Kidney glomerular epithelial cell (primary cell): ENCODE measurements at places on chromosomes 1 and 21.
A peak's percentile ranks its signal among the peaks of the same experiment; 100 is the strongest.

GRCh38 chr1:171610385-171610784, 11.7 kb upstream of the MYOCOS start:
- peak; percentile 60 for DNase-seq

DNA sequence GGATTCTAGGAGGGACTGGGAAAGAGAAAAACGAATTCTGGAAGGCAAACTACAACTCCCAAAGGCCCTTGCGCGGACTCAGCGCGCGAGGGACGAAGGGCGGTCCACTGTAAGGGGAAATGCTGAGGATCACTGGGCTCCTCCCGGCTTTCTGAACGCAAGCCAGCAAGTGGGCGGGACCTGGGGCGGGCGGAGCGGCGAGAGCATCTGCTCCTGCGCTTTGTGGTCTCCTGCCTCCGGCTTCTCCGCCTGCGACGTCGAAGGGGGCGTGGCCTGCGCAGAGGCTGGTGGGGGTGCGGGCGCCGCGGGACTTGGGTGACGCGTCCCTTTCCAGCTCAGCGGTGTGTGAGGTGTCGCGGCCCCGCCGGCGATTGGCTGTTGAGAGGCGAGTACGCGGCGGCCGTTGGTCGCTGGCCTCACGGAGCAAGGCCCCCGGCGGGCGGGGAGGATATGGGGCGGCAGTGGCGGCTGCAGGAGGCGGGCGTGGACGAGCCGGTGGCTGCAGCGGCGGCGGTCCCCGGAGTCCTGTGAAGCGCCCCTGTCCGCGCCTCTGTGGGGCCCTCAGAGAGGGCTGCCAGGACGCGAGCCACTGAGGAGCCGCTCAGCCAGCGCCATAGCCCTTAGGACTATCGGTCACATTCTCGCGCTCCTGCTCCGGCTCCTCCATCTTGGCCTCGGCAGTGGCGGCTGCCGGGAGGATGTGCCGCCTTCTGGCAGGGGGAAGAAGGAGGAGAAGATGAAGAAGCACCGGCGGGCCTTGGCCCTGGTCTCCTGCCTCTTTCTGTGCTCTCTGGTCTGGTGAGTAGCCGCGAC, at the start of gene SUCO:
SUCO (plus strand) TSS at position 451 of the 813 bp plus-strand sequence; CDS start at position 737, 286 bp downstream.
- DNase-seq: peak; percentile 99

- no peak for DNase-seq
These were observed 25.1 kb downstream of the NENF start for GRCh38 chr1:212457740-212458338.

DNA sequence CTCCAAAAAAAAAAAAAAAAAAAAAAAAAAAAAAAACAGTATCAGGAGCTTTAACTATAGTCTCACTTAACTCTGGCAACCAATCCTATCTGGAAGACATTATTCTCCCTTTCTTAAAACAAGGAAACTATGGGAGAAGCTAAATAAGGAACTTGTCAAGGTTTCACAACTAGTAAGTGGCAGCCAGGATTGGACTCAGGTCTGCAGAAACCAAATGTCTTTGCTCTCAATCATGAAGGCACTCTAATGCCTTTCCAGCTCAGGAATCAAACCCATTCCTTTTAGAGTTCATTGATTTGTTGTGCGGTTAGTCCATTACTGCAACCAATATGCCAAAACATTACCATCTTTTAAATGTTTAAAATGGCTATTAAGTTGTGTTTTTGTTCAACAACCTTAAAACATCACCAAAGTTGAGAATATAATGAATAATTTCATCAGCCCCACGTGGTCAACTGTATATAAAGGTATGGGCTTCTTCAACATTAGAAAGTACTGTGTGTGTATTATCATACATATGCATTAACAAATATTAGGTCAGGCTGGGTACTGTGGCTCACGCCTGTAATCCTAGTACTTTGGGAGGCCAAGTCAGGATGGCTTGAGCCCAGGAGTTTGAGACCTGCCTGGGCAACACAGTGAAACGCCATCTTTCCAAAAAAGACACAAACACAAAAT, 1.5 kb downstream of the EPRS1 start:
- DNase-seq: no peak

- no peak for DNase-seq
These were observed 32.2 kb downstream of the SIPA1L2 start for GRCh38 chr1:232597721-232598120.

DNA sequence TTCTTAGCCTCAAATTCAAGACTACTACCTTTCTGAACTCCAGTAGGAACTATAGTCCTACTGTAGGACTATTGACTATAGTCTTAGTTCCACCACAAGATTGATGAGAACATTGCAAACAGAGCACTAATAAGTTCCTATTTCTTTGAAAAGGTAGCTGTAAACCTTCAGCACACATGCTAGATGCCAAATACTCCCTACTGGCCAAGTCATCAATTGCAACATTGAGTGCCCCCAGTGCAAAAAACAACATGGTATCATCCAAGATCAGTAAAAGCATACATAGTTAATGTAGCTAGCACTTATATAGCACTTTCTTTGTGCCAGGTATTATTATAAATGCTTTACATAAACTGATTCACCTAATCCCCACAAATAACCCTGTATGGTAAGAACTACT, 99.8 kb downstream of the MRPL39 start:
- no peak for DNase-seq

GRCh38 chr1:11623702-11624101, 30.5 kb downstream of the FBXO2 start:
- DNase-seq: no peak

- no peak for DNase-seq
These were observed 13.2 kb downstream of the MX2 start for GRCh38 chr21:41374867-41375533.

GRCh38 chr1:53104289-53104913, 38.0 kb downstream of the SLC1A7 start:
- no peak for DNase-seq

- no peak for DNase-seq
These were observed 53.5 kb upstream of the PRELP start for GRCh38 chr1:203422116-203422515.

DNA sequence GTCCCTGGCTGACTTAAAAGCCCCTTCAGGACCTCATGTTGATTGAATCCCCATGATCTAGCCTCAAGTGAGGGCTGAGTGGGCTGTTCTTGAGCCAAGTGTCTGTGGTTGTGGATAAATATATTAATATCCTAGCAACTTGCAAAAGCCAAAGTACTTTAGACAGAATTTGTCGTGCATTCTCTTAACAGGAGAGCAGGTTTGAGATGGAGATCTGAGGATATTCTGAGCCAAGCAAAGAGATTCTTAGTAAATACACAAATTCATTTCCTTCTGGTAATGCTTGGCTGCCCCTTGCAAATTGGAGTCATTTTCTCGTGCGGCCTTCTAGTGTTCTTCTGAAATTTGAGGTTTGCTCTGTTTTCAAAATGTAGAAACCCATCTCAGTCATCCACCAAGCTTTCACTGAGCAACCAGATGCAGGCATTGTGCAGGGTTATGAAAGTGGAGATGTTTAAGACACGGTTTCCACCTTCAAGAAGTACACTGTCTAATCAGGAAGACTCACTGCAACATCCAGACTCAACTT, 242.1 kb upstream of the JUN start:
- peak; percentile 31 for DNase-seq

DNA sequence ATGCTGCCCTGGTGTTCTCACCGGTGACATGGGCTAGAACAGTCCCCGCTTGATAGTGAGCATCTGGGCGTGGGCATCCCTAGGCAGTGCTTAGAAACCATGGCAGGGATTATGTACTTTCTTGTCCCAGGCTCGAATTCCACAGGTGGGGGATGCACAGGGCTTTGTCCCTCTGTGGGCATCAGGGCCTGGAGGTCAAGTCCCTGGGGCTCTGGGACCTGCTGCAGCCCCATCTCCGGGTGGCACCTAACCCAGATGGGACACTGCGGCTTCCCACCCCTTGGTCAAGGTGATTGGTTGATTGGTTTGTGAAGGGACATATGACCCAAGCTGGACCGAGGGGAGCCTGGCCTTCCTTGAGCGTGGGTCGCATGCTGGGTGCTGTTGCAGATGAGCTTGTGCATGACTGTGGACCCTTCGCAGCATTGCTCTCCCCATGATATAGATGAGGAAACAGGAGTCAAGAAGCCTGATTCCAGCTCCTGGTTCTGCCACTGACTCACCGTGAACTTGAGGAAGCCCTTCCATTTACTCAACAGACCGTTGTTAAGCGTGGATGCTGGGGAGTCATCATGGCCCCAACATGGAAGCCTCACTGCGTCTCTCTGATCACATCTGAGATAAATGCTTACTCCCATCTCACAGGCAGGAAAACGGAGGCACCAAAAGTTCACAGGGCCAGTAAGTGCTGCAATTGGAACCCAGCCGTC, 64.0 kb upstream of the RUNX3 start:
- no peak for DNase-seq

GRCh38 chr1:113396585-113396984, 6.3 kb downstream of the MAGI3 start:
- peak; percentile 79 for DNase-seq

DNA sequence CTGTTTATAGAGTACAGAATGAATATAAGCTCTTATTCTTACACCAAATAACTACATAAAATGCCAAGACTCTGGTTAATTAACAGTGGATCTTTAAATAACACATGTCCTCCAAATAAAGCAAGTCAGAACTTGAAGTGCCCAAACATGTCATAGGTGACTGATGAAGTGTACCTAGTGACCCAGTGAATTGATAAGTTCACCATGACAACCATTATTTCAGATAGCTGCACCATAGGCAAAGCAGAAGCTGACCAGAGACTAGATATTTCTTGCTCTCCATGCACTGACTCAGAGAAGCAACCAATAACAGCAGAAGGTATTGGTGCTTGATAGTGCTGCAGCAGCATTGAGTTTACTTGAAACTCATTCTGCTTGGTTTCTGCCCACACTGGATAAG, 192.1 kb downstream of the DUSP10 start:
- DNase-seq: no peak

DNA sequence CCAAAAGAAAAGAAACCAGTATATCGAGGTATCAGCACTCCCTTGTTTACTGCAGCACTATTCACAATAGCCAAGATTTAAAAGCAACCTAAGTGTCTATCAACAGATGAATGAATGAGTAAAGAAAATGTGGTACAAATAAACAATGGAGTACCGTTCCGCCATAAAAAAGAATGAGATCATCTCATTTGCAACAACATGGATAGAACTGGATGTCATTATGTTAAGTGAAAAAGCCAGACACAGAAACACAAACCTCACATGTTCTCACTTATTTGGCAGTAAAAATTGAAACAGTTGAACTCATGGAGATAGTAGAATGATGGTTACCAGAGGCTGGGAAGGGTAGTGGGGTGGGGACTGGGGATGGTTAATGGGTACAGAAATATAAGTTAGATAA, 4.3 kb upstream of the GNG5 start:
- no peak for DNase-seq

DNA sequence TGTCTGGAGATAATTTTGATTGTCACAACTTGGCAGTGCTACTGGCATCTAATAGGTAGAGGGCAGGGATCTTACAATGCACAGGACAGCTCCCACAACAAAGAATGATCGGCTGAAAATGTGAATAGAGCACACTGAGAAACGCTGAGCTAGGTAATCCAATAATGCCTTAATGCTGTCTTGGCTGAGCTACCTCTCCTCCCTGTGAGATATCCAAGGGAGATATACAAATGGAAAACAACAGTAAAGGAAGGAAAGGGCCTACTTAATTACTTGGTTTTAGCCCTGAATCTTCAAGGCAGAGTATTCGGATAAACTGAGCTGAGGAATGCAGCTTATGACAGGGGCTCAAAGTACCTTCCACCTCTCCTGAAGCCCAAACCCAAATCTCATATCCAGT, 2.9 kb downstream of the DNASE2B start:
- DNase-seq: no peak

GRCh38 chr1:201660931-201661822, 122.2 kb downstream of the NAV1 start:
- DNase-seq: no peak

GRCh38 chr1:94239796-94240195, 2.4 kb upstream of the ARHGAP29 start:
- no peak for DNase-seq

- DNase-seq: peak; percentile 48
These were observed 53.8 kb upstream of the APP start for GRCh38 chr21:26224366-26224765.

GRCh38 chr1:226512076-226512728, 36.4 kb upstream of the STUM start:
- peak; percentile 1 for DNase-seq

DNA sequence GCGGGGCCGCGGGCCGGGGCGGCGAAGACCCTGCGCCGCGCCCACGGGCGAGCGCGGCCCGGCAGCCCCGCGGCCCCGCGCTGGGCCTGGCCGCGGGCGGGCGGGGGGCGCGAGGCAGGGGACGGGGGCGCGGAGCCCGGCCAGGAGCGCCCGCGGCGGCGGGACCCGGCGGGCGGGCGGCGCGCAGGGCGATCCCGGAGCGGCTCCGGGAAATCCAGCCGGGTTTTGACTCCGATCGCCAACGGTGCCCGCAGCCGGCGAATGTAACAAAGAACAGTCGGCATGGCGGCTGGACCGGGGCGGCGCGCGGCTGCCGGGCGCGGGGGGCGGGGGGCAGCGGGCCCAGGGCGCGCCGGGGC, 334 bp downstream of the PRDM15 start:
- peak; percentile 50 for DNase-seq

- DNase-seq: no peak
These were observed 253.8 kb upstream of the RAB4A start for GRCh38 chr1:229017091-229017490.

GRCh38 chr1:35748326-35748725, 21.5 kb downstream of the CLSPN start:
- no peak for DNase-seq

DNA sequence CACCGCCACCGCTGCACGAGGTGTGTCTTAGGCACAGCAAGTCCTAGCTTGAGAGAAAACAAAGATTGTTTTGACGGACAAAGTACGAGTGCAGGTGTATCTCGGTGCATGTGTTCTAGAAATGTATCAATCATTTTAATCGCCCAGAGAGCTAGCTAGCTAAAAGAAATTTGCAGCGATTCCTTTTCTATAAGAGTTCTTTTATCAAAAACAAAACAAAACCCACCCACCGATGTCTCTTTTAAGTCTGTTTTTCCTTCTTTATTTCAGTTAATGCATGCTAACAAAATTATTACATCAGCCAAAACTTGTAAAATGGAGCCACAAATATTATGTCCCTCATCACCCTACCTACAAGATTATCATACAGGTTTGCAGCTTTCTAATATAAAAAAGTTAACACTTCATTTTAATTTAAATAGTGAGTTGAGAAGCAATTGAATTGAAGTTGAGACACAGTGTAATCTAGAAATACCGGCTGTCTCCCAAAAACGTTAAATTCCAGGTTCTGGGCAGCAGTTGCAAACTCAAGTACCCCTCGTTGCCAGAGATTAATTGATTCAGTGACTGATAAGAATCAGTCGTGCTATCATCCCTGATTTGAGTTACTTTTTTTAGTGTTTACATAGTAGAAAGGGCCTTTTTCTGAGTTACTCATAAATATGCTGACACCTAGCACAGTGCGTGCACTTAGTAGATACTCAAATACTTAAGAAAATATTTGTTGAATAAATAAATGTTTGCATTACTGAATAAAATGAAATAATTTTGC, 1.5 kb upstream of the SYDE2 start:
- DNase-seq: no peak

GRCh38 chr1:110967256-110967655, 3.5 kb upstream of the LRIF1 start:
- DNase-seq: no peak

GRCh38 chr1:84246213-84246612, 55.3 kb upstream of the SAMD13 start:
- no peak for DNase-seq

GRCh38 chr1:91647061-91647460, 146.4 kb downstream of the CDC7 start:
- no peak for DNase-seq
